Cerebellum (tissue), 4 donors: ENCODE measurements at places on chromosomes 7 and 10. TPM values are rescaled to one million over a fixed set of nuclear protein-coding genes. Genes with fewer than 3 reads are reported as not detected.

The FAM24B gene
- total RNA-seq: 8.9 TPM

The CACNA2D1 gene
- 111 TPM for total RNA-seq

The COBL gene
- total RNA-seq: 3.8 TPM

The PNLIPRP3 gene
- total RNA-seq: not detected

The ANXA8L1 gene
- total RNA-seq: not detected

The AMPH gene
- total RNA-seq: 42.5 TPM

The ASB10 gene
- total RNA-seq: not detected

The FANK1 gene
- 4.4 TPM for total RNA-seq

The SLC26A5 gene
- 0.18 TPM for total RNA-seq

The FAM131B gene
- total RNA-seq: 42.6 TPM

The CHCHD3 gene
- total RNA-seq: 50.8 TPM

The MINDY4 gene
- total RNA-seq: 9.8 TPM

The SPDYE1 gene
- total RNA-seq: 0.09 TPM

The CFAP46 gene
- total RNA-seq: 5.2 TPM

The EBF3 gene
- 185 TPM for total RNA-seq

The SMO gene
- 20.0 TPM for total RNA-seq

The CPA4 gene
- total RNA-seq: 1.00 TPM

The SLC18A3 gene
- total RNA-seq: 3.4 TPM

The HOXA6 gene
- total RNA-seq: not detected
